Fibroblast of pulmonary artery (primary cell): ENCODE measurements at places on chromosomes 4 and X.

GRCh38 chrX:152824841-152825374 is 5.6 kb downstream of the CETN2 start:
- no peak for DNase-seq

DNA sequence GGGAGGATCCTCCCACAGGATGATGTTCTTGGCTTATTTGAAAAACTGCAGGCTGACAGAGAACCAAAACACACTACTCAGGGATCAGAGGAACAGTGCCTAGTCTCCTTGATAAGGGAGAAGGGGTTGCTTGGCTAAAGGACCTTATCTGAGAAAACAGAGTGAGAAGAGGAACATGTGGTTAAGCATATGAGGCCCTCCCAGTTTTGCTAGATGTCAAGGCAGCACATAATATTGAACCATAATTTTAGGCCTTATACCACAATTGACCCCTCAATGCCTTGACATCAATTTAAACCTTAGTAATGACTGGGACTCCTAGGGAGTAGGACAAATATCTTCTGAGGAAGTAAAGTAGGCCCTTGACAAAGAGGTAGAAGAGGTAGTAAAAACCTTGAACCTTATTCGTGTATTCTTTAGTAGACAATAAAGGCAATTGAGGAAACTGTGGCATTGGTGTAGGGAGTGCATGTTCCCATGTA is 79.3 kb downstream of the TEX13C start:
- DNase-seq = no peak

DNA sequence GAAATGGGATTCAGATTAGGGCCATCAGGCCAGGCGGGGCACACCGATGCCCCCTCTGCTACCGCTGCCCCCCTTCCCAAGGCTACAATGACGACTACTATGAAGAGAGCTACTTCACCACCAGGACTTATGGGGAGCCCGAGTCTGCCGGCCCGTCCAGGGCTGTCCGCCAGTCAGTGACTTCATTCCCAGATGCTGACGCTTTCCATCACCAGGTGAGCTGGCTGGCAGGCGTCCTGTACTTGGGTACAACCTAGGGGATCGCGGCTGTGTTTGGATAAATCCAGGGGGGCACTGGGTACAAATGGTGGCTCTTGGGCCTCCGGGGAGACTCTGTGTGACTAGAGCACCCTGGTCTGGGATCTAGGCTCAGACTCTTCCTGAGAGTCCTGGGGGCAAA is 1.1 kb downstream of the EMD start:
- no peak for DNase-seq

- no peak for DNase-seq
Observed at GRCh38 chr4:136246876-136247275, 1285.4 kb downstream of the PCDH18 start.

GRCh38 chr4:184929476-184929875 is 88.8 kb upstream of the HELT start:
- DNase-seq = no peak

- no peak for DNase-seq
Observed at GRCh38 chr4:67103001-67103747, 442.1 kb downstream of the CENPC start.

- DNase-seq = peak; percentile 80
Observed at GRCh38 chr4:10273030-10273429, 156.4 kb upstream of the WDR1 start.

GRCh38 chr4:137980641-137981040 is 261.5 kb downstream of the SLC7A11 start:
- DNase-seq = no peak

- DNase-seq = no peak
Observed at GRCh38 chrX:131257367-131257766, 31.7 kb downstream of the IGSF1 start.

- DNase-seq = no peak
Observed at GRCh38 chrX:49627086-49627777, 28.4 kb downstream of the GAGE1 start.

- DNase-seq = peak; percentile 92
Observed at GRCh38 chr4:65943076-65943475, 272.8 kb upstream of the EPHA5 start.

DNA sequence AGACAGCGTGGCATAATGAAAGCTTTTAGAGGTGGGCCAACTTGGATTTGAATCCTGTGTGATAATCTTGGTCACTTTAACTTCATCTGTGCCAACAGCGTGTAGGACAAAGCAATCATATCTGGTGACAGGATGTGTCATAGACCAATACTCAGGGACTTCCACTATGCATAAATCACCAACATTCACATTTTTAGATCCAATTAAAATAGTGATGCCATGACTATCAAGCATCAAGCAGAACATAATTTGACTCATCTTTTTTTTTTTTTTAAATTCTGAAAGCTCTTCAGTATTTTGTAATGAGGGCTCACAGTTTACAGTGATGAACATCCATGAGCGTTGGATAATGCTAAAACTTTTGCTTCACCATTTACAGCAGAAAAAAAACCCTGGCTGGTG is 27.3 kb upstream of the RAPGEF2 start:
- no peak for DNase-seq

GRCh38 chr4:3673716-3674478 is 92.3 kb upstream of the ADRA2C start:
- DNase-seq = no peak

DNA sequence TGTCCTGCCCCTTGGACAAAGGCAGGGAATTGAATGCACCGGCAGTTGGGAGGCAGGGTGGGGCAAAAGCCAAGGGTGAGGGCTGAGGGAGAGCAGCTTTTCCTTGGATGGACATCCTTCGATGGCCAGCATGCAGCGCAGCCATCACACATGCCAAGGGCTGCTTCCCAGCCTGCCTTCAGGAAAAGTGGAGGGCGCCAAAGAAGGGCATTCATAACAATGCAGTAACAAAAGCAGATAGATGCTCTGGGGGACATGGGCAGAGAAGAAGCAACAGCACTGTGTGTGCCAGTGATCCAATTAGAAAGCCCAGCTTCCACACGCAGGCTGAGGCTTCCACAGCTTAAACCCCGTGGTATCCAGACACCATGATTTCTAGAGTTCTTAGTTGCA is 71.5 kb downstream of the TSPAN5 start:
- no peak for DNase-seq

DNA sequence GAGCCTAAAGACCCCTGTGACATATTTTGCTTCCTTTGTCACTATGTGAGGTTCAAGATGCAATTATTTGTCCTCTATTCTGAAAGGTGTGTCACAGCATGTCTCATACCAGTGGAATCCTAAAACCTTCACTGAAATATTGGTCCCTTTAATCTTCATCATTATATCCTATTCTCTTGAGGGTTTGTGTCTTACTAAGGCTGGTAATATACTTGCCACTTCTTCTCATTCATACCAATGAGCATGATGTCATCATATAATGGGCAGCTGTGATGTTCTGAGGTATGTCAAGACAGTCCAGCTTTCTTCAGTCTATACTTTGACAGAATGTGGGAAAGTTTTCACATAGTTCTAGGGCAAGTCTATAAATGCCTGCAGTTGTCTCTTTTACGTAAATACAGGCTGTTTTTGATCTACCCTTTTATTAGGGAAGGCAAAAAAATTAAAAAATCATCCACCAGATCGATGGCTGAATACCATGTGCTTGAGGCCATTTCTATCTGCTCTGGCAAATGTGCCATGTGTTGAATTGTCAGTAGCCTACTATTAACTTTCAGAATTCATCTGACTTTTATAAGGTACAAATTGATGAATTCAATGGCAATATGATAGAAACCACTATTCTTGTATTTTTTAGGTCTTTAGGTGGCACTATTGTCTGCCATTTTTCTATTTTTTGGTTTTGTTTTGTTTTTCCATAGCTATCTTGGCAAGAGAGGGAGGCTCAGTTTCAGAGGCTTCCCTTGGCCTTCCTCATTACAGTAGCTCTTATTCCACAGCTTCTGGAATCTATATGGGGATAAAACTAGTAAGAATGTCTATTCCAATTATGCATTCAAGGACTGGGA is 209.0 kb downstream of the PPARGC1A start:
- DNase-seq = peak; percentile 2

DNA sequence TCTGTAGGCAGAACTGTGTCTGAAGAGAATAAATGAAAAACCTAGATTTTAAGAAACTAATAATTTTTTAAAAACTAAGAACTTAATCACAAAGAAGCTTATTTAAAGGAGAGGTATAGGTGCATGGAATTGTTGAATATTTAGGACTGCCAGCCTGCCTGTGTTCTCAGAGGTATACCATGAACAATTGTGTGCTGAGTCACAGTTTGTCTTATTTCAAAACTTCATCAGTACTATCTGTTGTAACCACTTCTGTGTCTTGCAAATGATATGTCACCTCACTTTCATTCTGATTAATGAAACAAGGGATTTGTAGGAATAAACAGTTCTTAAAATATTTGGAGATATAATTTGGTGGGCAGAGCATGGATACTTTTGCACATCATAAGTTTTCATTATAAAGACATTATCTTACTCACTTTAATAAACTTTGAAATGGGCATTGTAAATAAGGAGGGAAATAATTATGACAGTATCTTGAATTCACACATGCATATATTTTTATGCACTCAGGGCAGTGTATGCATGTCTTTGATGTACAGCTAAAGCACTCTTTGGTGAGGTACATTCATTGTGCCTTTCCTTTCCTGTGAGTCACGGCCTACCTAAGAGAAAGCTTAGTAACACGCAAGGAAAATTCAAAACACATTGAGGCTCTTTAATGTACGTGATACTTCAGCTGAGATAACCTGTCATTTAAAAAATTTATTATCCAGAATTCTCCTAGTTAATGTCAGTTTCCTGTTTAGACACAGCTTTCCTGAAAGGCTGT is 31.7 kb downstream of the STOX2 start:
- no peak for DNase-seq

GRCh38 chr4:152352622-152353116 is 183.2 kb downstream of the FBXW7 start:
- peak; percentile 98 for DNase-seq

GRCh38 chrX:119089619-119090018 is 16.8 kb downstream of the CT47C1 start:
- no peak for DNase-seq

GRCh38 chrX:133838761-133839676 is 146.4 kb downstream of the GPC3 start:
- DNase-seq = peak; percentile 50

DNA sequence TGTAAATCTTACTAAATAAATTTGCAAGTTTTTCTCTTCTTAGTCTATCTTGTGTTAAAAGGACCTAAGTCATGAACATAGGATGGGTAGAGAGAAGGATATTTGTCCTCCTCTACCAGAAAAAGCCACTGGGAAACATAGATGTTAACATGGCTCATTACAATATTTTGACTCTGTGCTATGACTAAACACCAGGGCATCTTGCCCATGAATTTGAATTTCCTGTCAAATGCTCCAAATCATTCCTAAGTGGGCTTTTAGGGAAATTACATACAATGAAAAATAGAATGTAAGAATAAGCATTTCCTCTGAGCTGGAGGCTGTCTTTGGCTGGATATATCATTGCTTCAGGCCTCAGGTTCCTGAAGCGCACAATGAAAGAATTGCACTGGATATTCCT is 39.1 kb downstream of the ANOS1 start:
- DNase-seq = peak; percentile 40

DNA sequence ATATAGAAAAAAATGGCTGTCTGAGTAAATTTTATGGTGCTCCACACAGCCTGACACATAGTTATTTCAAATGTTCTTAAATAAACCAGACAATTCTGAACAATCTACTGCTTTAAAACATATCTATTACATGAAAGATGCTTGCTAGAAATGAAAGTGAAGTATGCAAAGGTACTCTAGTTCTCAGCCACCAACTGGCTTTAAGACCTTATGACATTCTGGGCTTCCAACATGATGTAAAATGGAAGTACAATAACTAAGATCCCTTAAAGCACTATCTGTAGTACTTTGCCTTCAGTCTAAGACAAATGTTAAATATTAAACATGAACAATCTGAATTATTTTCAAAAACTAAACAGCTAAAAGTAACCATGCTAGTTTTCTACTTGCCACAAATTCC is 17.3 kb downstream of the HUWE1 start:
- no peak for DNase-seq
